ENCODE measurements at places on chromosomes 6 and 20. TPM values are rescaled to one million over a fixed set of nuclear protein-coding genes. Genes with fewer than 3 reads are reported as not detected.

The HLA-DMA gene
- total RNA-seq = 0.76 TPM

The MPIG6B gene
- total RNA-seq = not detected

The RIMS1 gene
- 12.3 TPM for total RNA-seq

The SLC35D3 gene
- total RNA-seq = not detected

GRCh38 chr6:152836523-152836922, 85.9 kb downstream of the VIP start:
- H3K36me3 ChIP-seq = no peaks in the 10 kb centered on the region
- peaks cover 6% of the 10 kb centered on the region for H3K27me3 ChIP-seq
- H3K4me1 ChIP-seq = no peaks in the 10 kb centered on the region
- no peak overlapping the region for H3K27ac ChIP-seq
- DNase-seq = no peak
- H3K4me3 ChIP-seq = no peak overlapping the region

GRCh38 chr6:70860045-70860444, 96.8 kb downstream of the B3GAT2 start:
- peak overlapping the region; percentile 16 for H3K27ac ChIP-seq
- H3K4me3 ChIP-seq = no peak overlapping the region
- H3K4me1 ChIP-seq = peaks cover 11% of the 10 kb centered on the region
- H3K27me3 ChIP-seq = no peaks in the 10 kb centered on the region

- peaks cover 3% of the 10 kb centered on the region for H3K27me3 ChIP-seq
- H3K4me1 ChIP-seq = no peaks in the 10 kb centered on the region
- no peak overlapping the region for H3K4me3 ChIP-seq
- DNase-seq = no peak
Observed at GRCh38 chr20:45695496-45695895, 6.3 kb upstream of the WFDC13 start.

DNA sequence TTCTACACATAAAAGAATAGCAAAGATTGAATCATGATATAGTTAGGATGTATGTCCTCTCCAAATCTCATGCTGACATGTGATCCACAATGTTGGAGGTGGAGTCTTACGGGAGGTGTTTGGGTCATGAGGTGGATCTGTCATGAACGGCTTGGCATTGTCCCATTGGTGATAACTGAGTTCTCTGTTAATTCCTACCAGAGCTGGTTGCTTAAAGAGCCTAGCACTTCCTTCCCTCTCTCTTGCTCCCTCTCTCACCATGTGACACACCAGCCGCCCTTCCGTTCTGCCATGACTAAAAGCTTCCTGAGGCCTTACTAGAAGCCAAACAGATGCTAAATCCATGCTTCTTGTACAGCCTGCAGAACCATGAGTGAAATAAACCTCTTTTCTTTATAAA, 8.3 kb downstream of the TNFRSF21 start:
- peaks cover 4% of the 10 kb centered on the region for H3K27me3 ChIP-seq
- H3K36me3 ChIP-seq = no peaks in the 10 kb centered on the region
- no peak overlapping the region for H3K4me3 ChIP-seq

- no peaks in the 10 kb centered on the region for H3K36me3 ChIP-seq
- H3K27me3 ChIP-seq = peaks cover 9% of the 10 kb centered on the region
- peaks cover 11% of the 10 kb centered on the region for H3K4me1 ChIP-seq
- H3K4me3 ChIP-seq = peak overlapping the region; percentile 69
- DNase-seq = no peak
Observed at GRCh38 chr6:31796993-31797385, 1.4 kb upstream of the VARS1 start.

DNA sequence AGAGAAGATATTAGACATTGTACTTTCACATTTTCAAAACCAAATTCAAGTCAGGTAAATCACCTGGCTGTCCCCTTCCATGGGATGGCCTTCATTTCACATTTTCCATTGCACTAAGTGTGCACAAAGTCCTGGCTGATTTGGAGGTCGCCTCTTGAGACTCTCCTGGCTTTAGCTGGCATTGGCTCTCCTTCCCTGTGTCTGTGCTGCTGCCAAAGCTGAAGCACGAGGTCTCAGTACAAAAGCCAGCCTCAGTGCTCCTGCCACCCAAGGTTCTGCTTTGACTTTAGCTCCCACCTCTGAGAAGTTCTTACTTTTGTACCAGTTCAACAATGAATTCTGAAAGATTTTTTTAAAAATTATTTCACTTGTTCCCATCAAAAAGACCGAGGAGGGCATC, 289.2 kb upstream of the CNR1 start:
- no peaks in the 10 kb centered on the region for H3K27me3 ChIP-seq
- no peak overlapping the region for H3K4me3 ChIP-seq
- H3K27ac ChIP-seq = no peak overlapping the region
- no peaks in the 10 kb centered on the region for H3K36me3 ChIP-seq
- no peak for DNase-seq
- peaks cover 16% of the 10 kb centered on the region for H3K4me1 ChIP-seq

DNA sequence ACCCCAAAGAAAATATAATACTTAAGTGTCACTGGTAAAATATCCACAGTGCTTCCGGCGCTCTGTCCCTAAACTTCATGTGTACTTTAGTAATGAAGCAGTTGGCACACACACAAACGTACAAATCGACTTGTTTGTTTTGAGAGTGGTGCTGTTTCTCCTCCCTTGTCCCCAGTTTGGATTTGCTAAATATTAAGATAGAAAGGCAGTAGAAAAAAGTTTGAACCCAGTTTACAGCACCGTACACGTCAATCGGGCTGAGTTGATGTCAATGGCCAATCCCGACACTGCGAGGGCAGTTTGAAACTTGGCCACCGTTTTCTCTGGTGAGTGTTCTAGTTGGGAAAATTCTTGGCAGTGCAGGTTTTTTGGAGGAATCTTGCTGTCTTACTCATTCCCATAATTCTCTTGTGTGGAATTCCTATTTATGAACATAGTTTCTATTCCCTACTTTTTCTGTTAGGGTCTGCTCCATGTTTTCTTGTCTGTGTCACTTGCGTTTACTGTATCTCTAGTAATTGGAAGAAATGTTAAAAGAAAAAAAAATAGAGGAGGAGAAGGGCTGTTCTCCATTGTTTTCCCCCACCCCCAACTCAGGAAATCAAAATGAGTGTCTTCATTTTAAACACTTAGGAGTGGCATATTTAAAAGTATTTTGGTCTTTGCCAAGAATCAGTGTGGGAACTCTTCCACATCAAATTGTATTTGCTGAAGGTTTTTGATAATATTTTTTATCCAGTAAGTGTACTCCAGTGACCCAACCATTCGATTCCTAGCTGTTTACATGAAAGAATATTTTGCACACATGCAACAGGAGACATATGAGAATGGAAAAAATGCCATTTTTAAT, 72.3 kb downstream of the OR2B2 start:
- H3K27ac ChIP-seq = peak overlapping the region; percentile 76
- no peaks in the 10 kb centered on the region for H3K36me3 ChIP-seq
- H3K27me3 ChIP-seq = peaks cover 6% of the 10 kb centered on the region
- no peak for DNase-seq
- no peak overlapping the region for H3K4me3 ChIP-seq
- peaks cover 14% of the 10 kb centered on the region for H3K4me1 ChIP-seq

- DNase-seq = no peak
- no peaks in the 10 kb centered on the region for H3K36me3 ChIP-seq
- no peak overlapping the region for H3K27ac ChIP-seq
- H3K4me1 ChIP-seq = peaks cover 8% of the 10 kb centered on the region
- peaks cover 1% of the 10 kb centered on the region for H3K27me3 ChIP-seq
Observed at GRCh38 chr6:90326404-90327057, 29.9 kb upstream of the BACH2 start.

GRCh38 chr6:133704371-133704770, 184.5 kb upstream of the TCF21 start:
- DNase-seq = no peak
- H3K27ac ChIP-seq = no peak overlapping the region
- peaks cover 8% of the 10 kb centered on the region for H3K27me3 ChIP-seq
- no peaks in the 10 kb centered on the region for H3K36me3 ChIP-seq

DNA sequence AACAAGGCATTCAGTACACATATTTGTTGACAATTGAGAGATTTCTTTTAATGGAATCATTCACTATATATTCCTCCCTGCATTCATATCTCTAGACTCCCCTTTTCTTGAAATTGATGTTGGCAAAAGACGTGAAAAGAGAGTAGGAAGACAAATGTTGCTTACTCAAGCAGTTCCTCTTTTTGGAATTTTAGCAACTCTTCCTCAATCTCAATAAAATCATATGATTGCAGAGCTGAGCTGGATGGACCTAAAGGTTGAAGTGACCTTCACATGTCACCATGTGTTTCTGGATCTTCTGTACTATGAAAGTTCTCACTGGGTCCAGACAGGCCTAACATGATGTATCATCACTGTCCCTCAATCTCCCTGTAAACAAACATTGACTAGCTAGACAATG, 18.6 kb downstream of the ADGRF1 start:
- H3K27ac ChIP-seq = no peak overlapping the region
- H3K27me3 ChIP-seq = no peaks in the 10 kb centered on the region
- H3K4me1 ChIP-seq = no peaks in the 10 kb centered on the region
- DNase-seq = no peak
- no peak overlapping the region for H3K4me3 ChIP-seq
- H3K36me3 ChIP-seq = no peaks in the 10 kb centered on the region

Measured in glutamatergic neuron (in vitro differentiated cells).